ENCODE measurements at places on chromosomes 2 and 18.

DNA sequence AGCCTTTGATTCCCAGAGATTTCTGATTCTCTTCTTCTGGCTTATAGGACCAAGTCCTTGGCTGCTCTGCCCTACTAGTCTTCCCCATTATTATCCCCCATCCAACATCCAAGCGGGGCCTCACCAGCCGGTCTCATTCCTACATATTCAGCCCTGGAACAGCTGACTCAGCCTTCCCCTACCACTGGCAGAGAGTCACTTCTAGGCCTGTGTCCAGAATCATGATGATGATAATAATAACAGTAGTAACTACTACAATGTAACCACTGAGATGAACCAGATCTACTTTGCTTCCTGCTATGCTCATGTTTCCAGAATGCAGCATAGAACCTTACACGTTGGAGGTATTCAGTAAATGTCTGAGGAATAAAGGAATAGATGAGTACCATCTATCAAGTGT is 295.2 kb downstream of the SRBD1 start:
- no peak for DNase-seq

GRCh38 chr2:190666895-190667294 is 18.0 kb downstream of the NAB1 start:
- DNase-seq: no peak

DNA sequence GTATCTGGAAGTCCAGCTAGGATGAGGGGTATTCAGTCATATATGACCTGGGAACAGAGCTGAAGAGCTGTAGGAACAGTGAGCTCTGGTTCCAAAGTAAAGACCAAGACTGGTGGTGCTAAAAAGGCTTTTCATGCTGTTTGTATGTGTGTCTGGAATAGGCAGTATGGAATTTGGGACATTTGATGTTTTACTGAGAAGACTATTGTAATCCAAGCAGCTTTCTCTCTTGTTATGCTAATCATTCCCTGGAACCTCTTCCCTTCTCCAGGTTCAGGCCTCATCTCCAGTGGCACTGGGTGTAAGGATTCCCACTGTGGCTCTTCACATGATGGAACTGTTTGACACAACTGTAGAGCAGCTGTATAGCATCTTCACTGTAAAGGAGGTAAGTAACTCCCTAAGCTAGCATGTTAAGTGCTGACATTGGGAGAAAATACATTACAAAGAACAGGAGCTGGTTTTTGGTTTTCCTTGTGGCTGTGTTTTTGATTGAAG is 23.3 kb downstream of the C2orf74 start:
- no peak for DNase-seq

GRCh38 chr2:3806730-3807129 is 103.4 kb downstream of the DCDC2C start:
- no peak for DNase-seq

All from SK-N-MC (cell line).